ENCODE measurements at places on chromosomes 4 and X.
A peak's percentile ranks its signal among the peaks of the same experiment; 100 is the strongest.

GRCh38 chr4:31678356-31678755 lies 958.2 kb downstream of the PCDH7 start:
- DNase-seq: no peak

DNA sequence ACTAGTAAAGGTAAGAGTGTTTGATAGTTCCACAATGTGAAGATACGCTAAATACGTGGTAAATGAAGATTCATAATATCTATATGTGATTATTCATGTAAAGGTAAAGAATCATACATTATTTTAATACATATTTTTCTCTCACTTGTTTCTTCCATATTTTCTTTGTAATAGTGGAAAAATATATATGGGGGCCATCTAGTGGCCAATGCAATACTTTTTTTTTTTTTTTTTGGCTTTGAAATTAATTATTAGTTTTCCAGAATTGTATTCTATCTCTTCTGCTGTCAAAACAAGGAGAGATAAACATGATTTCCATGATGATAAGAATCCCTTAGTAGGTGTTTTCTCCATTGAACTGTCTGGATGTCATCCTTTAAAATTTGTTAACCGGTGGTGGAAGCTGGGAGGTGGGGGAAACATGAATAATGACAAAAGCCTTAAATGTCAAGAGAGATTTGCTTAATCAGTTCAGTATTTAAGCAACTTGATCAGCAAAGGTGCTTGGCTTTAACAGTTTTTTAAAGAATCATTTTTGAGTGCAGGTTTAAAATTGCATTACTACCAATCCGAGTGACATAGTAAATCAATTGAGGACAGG lies 508.7 kb upstream of the HTR2C start:
- no peak for DNase-seq

- DNase-seq: peak; percentile 63
Measured at GRCh38 chr4:3009422-3009821, 46.1 kb downstream of the GRK4 start.

DNA sequence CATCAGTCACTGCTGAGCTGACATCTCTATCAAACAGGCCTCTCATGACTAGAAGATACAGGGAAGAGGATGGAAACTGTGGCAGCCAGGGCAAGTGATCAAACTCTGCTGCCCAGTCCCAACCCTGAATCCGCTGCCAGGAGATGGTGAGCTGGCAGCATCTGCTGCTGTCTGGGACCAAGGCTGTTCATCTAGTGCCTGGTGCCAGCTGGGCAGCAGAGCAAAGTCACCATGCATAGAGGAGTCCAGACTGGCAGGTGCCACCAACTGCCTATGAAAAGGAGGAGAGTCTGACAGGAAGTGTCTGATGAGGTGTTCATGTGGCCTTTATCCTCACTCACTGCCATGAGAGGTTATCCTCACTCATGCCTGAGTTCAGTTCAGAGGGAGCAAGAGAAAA lies 518.9 kb downstream of the MID1IP1 start:
- DNase-seq: no peak

- no peak for DNase-seq
Measured at GRCh38 chrX:154028502-154029184, 8.9 kb upstream of the IRAK1 start.

DNA sequence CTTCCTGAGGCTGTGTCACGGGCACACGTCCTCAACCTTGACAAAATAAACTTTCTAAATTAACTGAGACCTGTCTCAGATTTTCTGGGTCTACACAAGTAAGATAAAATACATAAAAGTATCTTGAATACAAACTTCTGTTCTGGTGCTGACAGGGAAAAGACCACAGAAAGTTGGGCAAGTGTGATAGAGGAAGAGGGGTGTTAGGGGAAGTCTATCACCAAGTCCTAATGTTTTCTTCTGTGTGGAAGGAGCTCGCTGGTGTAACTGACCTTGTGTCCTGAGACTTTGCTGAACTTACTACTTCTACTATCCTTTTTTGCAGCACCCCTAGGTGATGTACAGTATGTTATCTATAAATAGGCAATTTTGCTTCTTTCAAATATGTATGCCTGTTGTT lies 97.0 kb upstream of the STIM2 start:
- DNase-seq: no peak

DNA sequence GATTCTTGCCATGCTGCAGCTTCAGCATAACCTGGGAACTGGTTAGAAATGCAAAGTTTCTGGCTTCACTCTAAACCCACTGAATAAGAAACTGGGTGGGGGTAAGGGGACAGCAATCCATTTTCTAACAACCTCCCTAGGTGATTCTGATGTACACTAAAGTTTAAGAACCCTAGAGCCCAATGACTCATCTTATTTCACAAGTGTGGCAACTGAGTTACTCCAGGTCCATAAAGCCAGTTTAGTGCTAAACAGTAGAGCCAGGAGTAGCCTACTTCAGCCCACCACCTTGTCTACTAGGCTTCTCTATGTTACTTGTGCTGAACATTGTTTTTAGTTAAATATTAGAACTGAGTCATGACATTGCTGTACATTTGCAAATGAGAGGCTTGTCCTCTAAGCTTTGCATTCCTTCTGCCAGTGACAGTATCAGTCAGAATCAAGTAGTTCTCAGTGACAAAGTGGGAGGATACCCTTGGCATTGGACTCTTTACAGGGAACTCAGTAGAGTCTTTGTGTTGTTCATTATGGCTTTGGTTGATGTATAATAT lies 518.0 kb downstream of the RPA4 start:
- DNase-seq: peak; percentile 21

DNA sequence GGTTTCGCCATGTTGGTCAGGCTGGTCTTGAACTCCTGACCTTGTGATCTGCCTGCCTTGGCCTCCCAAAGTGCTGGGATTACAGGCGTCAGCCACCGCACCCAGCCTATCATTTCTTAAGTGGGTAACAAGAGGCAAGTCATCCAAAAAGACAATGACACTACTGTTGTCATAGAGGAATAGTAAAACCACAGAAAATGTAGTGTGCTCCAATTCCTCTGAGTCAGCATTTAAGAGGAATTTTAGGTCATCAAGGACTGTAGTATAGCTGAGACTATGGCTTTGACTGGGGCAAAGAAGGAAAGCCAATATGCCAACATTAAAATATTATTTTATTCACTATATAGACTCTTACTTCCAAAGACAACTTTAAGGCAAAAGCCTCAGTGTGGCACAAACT lies 48.4 kb downstream of the ATP8A1 start:
- no peak for DNase-seq

GRCh38 chr4:80812145-80812544 lies 218.4 kb upstream of the BMP3 start:
- no peak for DNase-seq

- DNase-seq: peak; percentile 72
Measured at GRCh38 chrX:68433155-68433980, at the start of gene OPHN1. Gene OPHN1 (minus strand): TSS chrX:68433495. CDS start chrX:68433020, 475 bp downstream.

GRCh38 chrX:125132274-125132673 lies 187.4 kb upstream of the TEX13C start:
- DNase-seq: no peak

GRCh38 chr4:109094056-109094455 lies 208.4 kb downstream of the COL25A1 start:
- DNase-seq: no peak

GRCh38 chr4:184417802-184418511 lies 56.4 kb downstream of the IRF2 start:
- DNase-seq: peak; percentile 84

DNA sequence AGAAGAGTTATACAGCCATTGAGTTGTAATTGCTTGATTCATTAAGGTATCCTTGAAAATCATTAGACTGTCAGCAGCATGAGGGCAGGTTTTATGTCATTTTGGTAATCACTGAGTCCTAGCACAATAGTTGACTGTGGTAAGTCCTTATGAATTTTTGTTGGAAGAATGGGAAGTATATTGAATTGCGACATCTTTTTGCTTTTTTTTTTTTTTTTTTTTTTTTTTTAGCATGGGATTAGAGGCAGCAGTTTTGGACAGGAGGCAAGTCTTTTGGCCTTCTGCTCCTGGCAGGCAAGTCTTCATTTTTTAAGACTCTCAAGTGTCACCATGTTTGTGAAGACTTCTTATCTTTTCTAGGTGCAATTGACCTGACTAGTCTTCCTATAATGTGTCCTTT lies 29.7 kb downstream of the PRRG1 start:
- DNase-seq: no peak

DNA sequence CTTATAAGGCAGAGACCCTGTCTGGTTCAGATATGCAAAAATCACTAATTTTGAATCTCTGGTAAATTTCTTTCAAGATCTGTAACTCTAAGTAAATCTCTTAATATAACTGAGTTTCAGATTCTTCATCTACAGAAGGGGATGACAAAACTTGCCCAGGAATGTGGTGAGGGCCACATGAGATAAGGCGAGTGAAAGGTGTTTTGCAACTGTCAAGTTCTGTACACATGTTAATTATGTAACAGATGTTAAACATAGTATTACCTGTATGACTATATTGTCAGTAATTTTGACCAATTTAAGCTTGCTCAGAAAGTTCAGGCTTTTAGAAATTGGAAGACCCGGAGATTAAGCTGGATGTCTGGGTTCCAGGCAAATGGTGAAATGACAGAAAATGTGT lies 549 bp upstream of the GLRB start:
- DNase-seq: no peak

- no peak for DNase-seq
Measured at GRCh38 chr4:38856524-38857337, at the start of gene TLR6. Gene TLR6 (minus strand): TSS chr4:38856817. CDS start chr4:38829473, 27,344 bp downstream.

GRCh38 chr4:7198440-7199128 lies 6.2 kb downstream of the SORCS2 start:
- no peak for DNase-seq

DNA sequence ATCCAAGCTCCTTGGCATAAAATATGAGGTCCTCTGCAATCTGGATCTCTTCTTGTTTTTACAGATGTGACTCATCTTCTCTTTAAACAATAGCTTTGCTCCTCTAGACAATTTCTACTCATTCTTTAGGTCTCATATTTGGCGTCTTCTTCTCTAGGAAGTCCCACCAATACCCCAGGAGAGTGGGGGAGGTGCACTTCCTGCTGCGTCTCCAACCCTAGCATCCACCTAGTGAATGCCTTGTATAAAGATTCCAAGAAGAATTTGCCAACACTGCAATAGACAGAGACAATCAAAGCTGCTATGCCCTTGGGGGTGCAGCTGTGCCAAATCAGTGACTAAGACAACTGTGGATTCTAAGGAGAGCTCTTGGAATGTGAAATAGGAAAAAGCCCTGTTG lies 45.7 kb upstream of the SLC10A7 start:
- DNase-seq: peak; percentile 22

Data from foreskin fibroblast (primary cell).